Lung (tissue), 17 donors: ENCODE measurements at places on chromosomes 3 and 15. TPM values are rescaled to one million over a fixed set of nuclear protein-coding genes. Genes with fewer than 3 reads are reported as not detected.

- no peak for DNase-seq
- no peaks in the 10 kb centered on the region for H3K4me1 ChIP-seq
- no peak overlapping the region for H3K27ac ChIP-seq
- H3K27me3 ChIP-seq: no peaks in the 10 kb centered on the region
- H3K4me3 ChIP-seq: no peak overlapping the region
Observed at GRCh38 chr15:28167042-28167441, 67.9 kb upstream of the OCA2 start.

DNA sequence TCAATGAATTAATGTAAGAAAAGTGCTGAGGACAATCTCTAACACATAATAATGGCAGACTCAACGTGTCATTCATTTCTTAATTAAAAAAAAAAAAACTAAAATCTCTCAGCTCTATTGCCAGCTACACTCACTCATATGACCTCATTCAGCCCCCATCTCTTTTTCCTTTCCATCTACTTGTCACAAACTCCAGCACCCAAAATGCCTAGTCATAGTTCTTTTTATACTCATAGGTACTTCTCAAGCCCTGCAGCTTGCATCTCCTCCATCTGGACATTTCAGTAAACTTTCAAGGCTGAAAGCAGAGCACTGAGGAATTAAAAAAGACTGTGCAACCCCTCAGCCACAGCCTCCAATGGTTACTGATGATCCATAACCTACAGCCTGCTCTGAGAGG lies 109.8 kb downstream of the PLCH1 start:
- no peak overlapping the region for H3K27ac ChIP-seq
- no peak overlapping the region for H3K4me3 ChIP-seq
- peaks cover 10% of the 10 kb centered on the region for H3K4me1 ChIP-seq
- no peak for DNase-seq

DNA sequence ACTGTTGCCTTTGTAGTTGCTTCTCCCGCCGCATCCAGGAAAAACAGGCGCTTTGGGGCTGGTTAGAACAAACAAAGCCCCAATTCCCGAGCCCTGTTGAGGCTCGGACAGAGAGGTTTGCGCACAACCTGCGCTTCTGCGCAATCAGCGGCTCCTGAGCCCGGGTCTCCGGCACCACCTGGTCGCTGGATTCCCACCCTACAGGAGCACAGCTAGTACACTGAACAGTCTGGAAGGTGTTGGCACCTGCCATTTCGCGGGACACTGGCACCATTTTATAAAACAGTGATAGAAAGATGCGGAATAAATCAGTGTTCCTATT lies 13.8 kb downstream of the ZIC4 start:
- no peaks in the 10 kb centered on the region for H3K36me3 ChIP-seq
- H3K4me3 ChIP-seq: no peak overlapping the region
- no peak overlapping the region for H3K27ac ChIP-seq
- H3K4me1 ChIP-seq: peaks cover 4% of the 10 kb centered on the region
- no peak for DNase-seq

DNA sequence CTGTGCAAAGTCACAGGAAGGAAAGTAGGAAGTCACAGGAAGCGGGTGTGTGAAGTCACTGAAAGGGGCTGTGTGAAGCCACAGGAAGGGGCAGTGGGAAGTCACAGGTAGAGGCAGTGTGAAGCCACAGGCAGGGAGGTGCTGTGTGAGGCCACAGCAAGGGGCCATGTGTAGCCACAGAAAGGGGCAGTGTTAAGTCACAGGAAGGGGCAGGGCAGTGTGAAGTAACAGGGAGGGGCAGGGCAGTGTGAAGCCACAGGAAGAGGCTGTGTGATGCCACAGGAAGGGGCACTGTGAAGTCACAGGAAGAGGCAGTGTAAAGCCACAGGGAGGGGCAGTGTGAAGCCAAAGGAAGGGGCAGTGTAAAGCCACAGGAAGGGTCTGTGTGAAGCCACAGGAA lies 36.5 kb downstream of the GASK1A start:
- H3K27ac ChIP-seq: no peak overlapping the region
- H3K4me1 ChIP-seq: no peaks in the 10 kb centered on the region
- no peak for DNase-seq
- H3K4me3 ChIP-seq: no peak overlapping the region

- H3K27me3 ChIP-seq: peaks cover 7% of the 10 kb centered on the region
- no peak overlapping the region for H3K27ac ChIP-seq
- H3K4me1 ChIP-seq: peaks cover 14% of the 10 kb centered on the region
- no peak overlapping the region for H3K4me3 ChIP-seq
Observed at GRCh38 chr15:51335538-51336410, 2.6 kb downstream of the CYP19A1 start.

- no peaks in the 10 kb centered on the region for H3K4me1 ChIP-seq
- no peaks in the 10 kb centered on the region for H3K36me3 ChIP-seq
- no peaks in the 10 kb centered on the region for H3K27me3 ChIP-seq
- no peak overlapping the region for H3K4me3 ChIP-seq
- no peak for DNase-seq
- H3K27ac ChIP-seq: no peak overlapping the region
Observed at GRCh38 chr3:18215639-18216038, 209.5 kb downstream of the SATB1 start.

GRCh38 chr3:57206423-57206822 lies 6.6 kb upstream of the HESX1 start:
- H3K27ac ChIP-seq: no peak overlapping the region
- H3K36me3 ChIP-seq: no peaks in the 10 kb centered on the region
- H3K4me3 ChIP-seq: no peak overlapping the region
- no peaks in the 10 kb centered on the region for H3K27me3 ChIP-seq
- DNase-seq: no peak

GRCh38 chr15:66748708-66749035 lies 46.6 kb downstream of the SMAD6 start:
- no peak for DNase-seq
- H3K4me3 ChIP-seq: no peak overlapping the region
- no peaks in the 10 kb centered on the region for H3K27me3 ChIP-seq
- H3K36me3 ChIP-seq: peaks cover 3% of the 10 kb centered on the region

DNA sequence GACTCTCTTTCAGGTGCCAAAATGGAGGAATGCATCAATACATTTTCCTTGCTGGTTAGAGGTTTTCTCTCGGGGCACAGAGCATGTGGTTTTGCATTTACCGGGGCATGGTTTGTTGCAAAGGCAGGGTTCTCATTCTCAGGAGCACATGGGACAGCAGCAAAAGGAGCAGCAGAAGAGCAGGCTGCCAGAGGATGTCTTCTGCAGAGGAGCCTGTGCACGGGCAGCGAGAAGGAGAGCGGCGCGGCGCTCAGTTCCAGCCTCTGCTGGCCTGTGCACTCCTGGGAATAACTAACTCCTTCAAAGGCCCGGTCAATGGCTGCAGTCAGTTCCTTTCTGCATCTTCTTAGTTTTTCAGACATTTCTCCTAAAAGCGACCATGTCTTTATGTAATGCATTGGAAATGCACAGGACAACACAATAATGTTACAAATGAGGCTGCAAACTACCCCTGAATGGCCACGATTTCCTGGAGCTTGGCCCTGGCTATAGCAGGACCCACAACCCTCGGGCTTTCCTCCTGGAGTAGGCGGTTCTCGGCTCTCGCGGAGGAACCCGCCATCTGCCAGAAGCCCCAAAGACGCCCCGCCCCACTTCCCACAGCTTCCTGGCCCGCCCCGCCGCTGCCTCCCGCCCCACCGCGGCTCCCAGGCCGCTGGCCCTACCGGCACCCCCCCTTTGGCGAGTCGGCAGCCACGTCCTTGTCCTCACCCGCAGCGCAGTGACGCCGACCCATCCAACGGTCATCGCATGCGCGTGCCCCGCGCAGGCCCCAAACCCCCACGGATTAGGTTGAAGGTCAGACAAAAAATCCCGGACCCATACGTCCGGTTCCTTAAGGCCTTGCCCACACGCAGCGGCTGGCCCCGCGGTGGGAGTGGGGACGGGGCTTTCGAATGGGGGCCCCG lies at the start of gene C3orf62:
C3orf62 (minus strand) TSS at position 758 of the 908 bp plus-strand sequence; CDS start at position 398, 360 bp downstream.
- peak within 1 kb of the TSS; percentile 56 for H3K4me3 ChIP-seq
- peak; percentile 94 for DNase-seq
- H3K27ac ChIP-seq: peak within 1 kb of the TSS; percentile 94
- H3K36me3 ChIP-seq: peaks cover 14% of the 10 kb centered on the region
- H3K4me1 ChIP-seq: peaks cover 5% of the 10 kb centered on the region
- no peaks in the 10 kb centered on the region for H3K27me3 ChIP-seq

- no peaks in the 10 kb centered on the region for H3K27me3 ChIP-seq
- H3K4me1 ChIP-seq: no peaks in the 10 kb centered on the region
- no peak overlapping the region for H3K4me3 ChIP-seq
Observed at GRCh38 chr3:124517306-124517705, 212.9 kb upstream of the UMPS start.

- no peak overlapping the region for H3K4me3 ChIP-seq
- DNase-seq: no peak
- H3K27me3 ChIP-seq: no peaks in the 10 kb centered on the region
- H3K4me1 ChIP-seq: no peaks in the 10 kb centered on the region
- no peaks in the 10 kb centered on the region for H3K36me3 ChIP-seq
Observed at GRCh38 chr3:20563251-20563650, 377.2 kb upstream of the SGO1 start.

GRCh38 chr15:60945196-60945595 lies 283.9 kb downstream of the RORA start:
- no peak overlapping the region for H3K4me3 ChIP-seq
- peaks cover 14% of the 10 kb centered on the region for H3K4me1 ChIP-seq
- no peak overlapping the region for H3K27ac ChIP-seq
- no peaks in the 10 kb centered on the region for H3K36me3 ChIP-seq

GRCh38 chr3:47149339-47149933 lies 14.5 kb downstream of the SETD2 start:
- DNase-seq: no peak
- peaks cover 4% of the 10 kb centered on the region for H3K4me1 ChIP-seq
- H3K4me3 ChIP-seq: no peak overlapping the region

DNA sequence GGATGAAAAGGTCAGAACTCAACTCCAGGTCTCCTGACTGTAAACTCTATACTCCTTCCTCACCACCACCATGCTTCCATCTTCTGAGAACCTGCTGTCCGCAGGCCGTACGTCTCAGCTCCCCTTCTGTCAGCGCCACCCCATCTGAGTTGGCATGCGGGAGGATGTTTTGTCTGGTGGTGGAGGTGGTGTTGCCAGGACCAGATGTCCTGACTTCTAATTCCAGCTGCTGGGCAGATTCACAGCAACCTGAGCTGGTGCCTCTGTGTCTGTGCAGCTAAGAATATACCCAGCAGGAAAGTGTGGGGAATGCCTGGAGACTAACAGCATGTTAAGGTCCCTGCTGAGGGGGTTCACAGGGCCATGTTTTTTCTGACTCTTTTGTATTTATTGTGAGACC lies 23.2 kb downstream of the PLA1A start:
- no peaks in the 10 kb centered on the region for H3K27me3 ChIP-seq
- no peak overlapping the region for H3K27ac ChIP-seq
- no peak for DNase-seq
- no peak overlapping the region for H3K4me3 ChIP-seq

DNA sequence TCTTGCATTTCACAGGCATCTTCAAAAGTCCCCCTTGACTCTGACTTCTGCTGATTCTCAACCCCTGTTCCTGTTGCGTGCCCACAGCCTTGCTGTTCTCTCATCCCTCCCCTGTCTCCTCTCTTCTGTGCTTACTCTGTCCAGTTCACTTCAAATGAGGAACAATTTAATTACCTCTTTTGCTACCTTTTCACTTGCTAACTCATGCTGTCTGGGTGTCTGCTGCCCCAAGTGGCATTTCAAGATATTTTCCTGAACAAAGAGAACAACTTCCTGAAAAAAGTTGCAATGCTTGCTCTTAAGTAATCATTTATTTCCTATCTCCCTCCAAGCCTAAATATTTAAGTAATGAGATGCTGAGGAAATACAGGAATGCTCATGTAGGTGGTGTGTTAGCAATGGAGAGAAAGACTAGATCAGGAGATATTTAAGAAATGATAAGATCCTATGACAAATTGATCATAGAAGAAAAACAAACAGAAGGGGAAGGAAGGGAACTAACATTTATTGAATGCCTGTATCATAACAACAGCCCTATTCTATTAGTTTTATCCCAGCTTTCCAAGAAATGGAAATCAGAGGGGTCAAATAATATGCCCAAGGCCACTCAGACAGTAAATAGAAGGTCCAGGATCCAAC lies 42.2 kb downstream of the SV2B start:
- no peaks in the 10 kb centered on the region for H3K36me3 ChIP-seq
- no peak for DNase-seq
- no peaks in the 10 kb centered on the region for H3K4me1 ChIP-seq

- H3K4me1 ChIP-seq: no peaks in the 10 kb centered on the region
- no peaks in the 10 kb centered on the region for H3K27me3 ChIP-seq
- no peak overlapping the region for H3K27ac ChIP-seq
- no peak overlapping the region for H3K4me3 ChIP-seq
Observed at GRCh38 chr15:98881526-98882520, 125.8 kb downstream of the PGPEP1L start.

GRCh38 chr3:190345878-190346277 lies 23.6 kb upstream of the CLDN1 start:
- H3K27ac ChIP-seq: no peak overlapping the region
- DNase-seq: no peak
- H3K36me3 ChIP-seq: no peaks in the 10 kb centered on the region
- H3K4me3 ChIP-seq: no peak overlapping the region

- DNase-seq: no peak
- no peak overlapping the region for H3K4me3 ChIP-seq
- no peak overlapping the region for H3K27ac ChIP-seq
- no peaks in the 10 kb centered on the region for H3K36me3 ChIP-seq
Observed at GRCh38 chr15:67792250-67792942, 32.9 kb upstream of the SKOR1 start.

DNA sequence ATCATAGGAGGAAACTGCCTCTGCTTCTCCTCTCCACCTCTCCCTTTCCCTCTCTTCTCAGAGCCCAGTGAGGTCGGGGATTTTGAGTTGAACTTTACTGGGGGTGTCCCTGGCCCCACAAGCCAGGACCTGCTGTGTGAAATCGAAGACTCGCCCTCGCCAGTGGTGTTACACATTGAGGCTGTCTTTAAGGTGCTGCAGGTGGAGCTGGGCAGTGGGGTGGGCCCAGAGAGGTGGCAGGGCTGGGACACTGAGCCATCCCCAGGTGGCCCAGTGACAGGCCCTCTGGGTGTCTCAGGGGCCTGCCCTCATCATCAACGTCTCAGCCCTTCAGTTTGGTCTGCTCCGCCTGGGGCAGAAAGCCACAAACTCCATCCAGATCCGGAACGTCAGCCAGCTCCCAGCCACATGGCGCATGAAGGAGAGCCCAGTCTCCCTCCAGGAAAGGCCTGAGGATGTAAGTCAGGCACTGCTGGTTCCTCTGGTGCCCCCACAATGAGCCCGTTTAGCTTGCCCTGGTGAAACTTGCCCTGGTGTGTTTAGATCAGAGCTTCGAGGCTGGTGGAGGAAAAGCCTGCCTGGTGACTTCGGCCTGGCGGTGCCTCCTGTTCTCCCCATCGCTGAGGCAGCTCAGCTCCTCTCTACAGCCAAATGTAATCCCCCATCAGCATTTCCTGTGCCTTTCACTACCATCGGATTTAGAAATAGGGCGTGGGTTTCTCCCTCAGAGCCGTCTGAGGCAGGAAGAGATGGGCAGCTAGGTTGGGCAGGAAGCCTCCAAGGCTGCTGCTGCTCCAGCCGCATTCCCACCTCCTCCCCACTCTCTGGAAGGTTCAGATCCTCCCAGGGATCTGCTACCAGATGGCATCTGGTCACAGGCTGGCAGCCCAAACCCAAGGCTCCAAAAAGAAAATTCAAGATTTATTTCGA lies 39.2 kb downstream of the ACAA1 start:
- no peaks in the 10 kb centered on the region for H3K36me3 ChIP-seq
- no peaks in the 10 kb centered on the region for H3K27me3 ChIP-seq
- DNase-seq: peak; percentile 4
- H3K4me3 ChIP-seq: no peak overlapping the region

The TTBK2 gene
- 16.0 TPM for total RNA-seq

The CLRN1 gene
- not detected for total RNA-seq

The SPATA12 gene
- total RNA-seq: not detected

The UBE2Q2 gene
- 22.0 TPM for total RNA-seq

The TUSC7 gene
- not detected for total RNA-seq

The ANKRD34C gene
- not detected for total RNA-seq

The APOD gene
- total RNA-seq: 15.6 TPM

The NEO1 gene
- 22.4 TPM for total RNA-seq

The AADACL2 gene
- not detected for total RNA-seq

The SLC27A2 gene
- total RNA-seq: 6.6 TPM

The C3orf20 gene
- 0.12 TPM for total RNA-seq
